ENCODE measurements at places on chromosomes 7 and 10.

- no peak for DNase-seq
Observed at GRCh38 chr10:114681542-114681941, 23.5 kb upstream of the ABLIM1 start.

DNA sequence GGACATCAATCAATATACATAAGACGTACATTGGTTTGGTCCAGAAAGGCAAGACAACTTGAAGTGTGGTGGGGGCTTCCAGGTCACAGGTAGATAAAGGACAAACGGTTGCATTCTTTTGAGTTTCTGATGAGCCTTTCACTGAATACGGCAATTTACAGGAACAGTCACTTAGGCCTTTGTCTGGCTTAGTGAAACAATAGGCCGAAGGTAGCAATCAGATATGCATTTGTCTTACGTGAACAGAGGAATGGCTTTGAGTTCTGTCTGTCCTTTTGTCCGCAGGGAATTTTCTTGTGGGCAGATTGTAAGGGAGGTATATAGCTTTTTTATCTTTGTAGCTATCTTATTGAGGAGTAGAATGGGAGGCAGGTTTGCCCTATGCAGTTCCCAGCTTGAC is 10.8 kb upstream of the STN1 start:
- no peak for DNase-seq

- no peak for DNase-seq
Observed at GRCh38 chr10:131649617-131650016, 251.2 kb upstream of the PPP2R2D start.

- no peak for DNase-seq
Observed at GRCh38 chr10:69409968-69410367, 6.8 kb downstream of the TACR2 start.

DNA sequence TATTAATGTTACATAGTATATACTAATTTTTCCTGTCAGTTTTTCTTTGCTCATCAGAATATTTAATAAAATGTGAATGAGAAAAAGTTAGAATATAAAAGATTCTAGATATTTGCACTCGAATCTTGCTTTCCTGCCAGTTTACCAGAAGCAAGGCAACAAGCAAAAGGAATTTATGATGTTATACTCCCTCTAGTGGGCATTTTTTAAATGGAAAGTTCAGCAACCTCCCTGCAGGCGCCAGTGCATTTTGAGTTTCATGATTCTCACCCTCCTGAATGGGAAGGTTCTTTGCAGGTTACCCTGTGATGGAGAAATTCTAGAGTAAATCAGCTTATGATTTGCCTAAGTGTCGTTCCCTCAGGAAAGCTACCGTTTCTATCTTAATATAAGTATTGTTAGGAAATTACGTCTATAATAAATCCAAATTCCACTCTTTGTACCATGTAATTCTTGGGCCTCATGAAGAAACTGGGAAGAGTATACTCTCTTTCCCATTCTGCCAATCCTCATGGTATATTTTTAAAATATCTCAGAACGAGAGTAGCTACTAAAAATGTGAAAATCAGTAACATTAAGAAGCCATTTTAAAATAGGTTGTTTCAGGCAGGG is 350.0 kb downstream of the CRPPA start:
- no peak for DNase-seq

DNA sequence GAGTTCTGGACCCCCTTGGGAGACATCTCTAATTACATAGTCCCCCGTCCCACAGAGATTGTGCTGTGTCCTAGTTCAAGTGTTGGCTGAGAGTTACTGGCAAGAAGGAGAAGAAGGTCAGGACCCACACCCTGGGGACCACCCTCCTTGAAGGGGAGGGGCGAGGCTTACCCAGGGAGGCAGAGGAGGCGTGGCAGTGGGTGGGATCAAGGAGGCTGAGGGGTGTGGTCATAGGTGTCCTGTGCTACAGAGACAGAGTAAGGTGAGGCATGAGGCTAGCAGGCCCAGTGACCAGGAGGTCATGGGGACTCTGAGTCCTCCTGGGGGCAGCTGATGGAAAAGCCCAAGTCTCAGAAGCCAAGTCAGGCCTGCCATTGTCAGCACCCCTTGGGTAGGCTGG is 29.4 kb upstream of the ADCYAP1R1 start:
- no peak for DNase-seq

- DNase-seq: no peak
Observed at GRCh38 chr10:16995867-16996529, 133.6 kb downstream of the CUBN start.
